DMS79 treated with DMSO at 0.1 percent for 48 hours (cell line): ENCODE measurements at places on chromosomes 2 and 18.

DNA sequence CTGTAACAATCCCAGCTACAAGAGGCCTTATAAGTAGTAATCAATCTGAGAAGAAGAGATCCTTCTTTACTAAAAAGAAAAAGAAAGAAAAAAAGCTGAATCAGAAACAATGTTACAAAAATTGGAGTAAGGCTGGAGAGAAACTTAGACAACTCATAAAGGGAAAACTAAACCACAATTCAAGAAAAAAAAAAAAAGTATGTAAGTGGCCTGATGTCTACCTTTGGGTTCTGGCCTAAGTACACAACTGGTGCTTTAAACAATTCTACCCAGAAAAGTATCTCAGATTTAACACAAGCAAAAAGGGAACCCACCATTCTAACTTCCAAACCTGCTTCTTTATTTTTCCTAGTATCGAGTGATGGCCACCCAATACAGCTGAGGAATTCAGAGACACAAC, 45.3 kb downstream of the ZNF521 start:
- no peak for DNase-seq

GRCh38 chr2:223586261-223586660, 15.9 kb downstream of the SCG2 start:
- DNase-seq = no peak

- no peak for DNase-seq
These were observed 21.2 kb upstream of the UGGT1 start for GRCh38 chr2:128069769-128070168.

GRCh38 chr2:175571078-175571653, 389.7 kb upstream of the ATP5MC3 start:
- DNase-seq = no peak

GRCh38 chr18:11860594-11861450, 9.6 kb downstream of the CHMP1B start:
- DNase-seq = no peak

- DNase-seq = no peak
These were observed 154.5 kb upstream of the NRP2 start for GRCh38 chr2:205527801-205528200.

DNA sequence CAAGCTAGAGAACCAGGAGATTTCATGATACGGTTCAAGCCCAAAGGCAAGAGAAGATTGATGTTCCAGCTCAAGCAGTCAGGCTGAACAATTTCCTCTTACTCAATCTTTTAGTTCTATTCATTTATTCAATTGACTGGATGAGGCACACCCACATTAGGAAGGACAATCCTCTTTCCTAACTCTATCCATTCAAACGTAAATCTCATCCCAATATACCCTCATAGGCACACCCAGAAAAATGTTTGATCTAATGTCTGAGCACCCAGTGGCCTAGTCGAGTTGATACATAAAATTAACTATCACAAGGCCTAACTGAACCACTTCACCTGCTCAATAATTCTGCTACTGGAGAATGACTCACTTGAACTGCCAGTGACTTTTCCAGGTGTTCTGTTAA, 180.7 kb downstream of the RAD51AP2 start:
- DNase-seq = no peak

DNA sequence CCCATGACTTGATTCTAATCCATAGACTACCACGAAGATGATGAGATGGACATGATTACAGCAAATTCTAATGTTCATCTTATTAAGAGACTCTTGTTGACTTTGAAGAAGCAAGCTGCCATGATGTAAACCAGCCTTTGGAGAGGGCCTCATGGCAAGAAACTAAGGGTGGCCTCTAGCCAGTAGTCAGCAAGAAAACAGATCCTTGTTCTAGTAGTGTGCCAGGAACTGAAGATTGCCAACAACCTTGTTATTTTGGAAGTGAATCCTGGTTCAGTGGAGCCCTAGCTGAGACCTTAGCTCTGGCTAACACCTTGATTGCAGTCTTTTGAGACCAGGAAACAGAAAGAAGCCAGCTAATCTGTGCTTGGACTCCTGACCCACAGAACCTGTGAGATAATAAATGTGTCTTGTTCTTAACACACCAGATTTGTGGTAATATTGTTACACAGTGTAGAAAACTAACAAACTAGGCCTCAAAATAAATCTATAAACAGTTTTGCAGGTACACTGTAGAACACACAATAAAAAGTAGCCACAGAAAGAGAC, 10.0 kb downstream of the PHOSPHO2 start:
- DNase-seq = no peak

- no peak for DNase-seq
These were observed 2.9 kb upstream of the MAB21L4 start for GRCh38 chr2:240898731-240899467.

DNA sequence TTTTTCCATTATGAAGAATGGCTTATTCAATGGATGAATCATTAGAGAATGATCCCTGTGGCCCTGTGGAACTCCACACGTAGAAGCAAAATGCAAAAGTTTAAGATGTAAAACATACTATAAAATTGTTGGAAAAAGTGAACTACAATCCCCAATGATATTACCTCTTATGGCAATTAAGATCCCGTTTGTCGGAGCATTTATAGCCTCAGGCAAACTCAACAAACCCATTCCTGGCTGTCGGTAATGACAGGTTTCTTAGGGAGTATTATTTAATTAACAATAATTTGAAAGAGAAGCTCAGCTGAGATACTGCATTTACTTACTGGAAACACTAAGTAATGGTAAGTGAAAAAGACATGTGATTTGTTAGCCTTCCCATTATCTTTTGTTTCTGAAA, 138.3 kb downstream of the CDH20 start:
- DNase-seq = no peak

- DNase-seq = no peak
These were observed 15.5 kb upstream of the DAPL1 start for GRCh38 chr2:158779621-158780020.

GRCh38 chr2:169738566-169739229, 5.1 kb downstream of the KLHL23 start:
- no peak for DNase-seq

GRCh38 chr2:239378021-239378917, 22.6 kb downstream of the HDAC4 start:
- DNase-seq = no peak

DNA sequence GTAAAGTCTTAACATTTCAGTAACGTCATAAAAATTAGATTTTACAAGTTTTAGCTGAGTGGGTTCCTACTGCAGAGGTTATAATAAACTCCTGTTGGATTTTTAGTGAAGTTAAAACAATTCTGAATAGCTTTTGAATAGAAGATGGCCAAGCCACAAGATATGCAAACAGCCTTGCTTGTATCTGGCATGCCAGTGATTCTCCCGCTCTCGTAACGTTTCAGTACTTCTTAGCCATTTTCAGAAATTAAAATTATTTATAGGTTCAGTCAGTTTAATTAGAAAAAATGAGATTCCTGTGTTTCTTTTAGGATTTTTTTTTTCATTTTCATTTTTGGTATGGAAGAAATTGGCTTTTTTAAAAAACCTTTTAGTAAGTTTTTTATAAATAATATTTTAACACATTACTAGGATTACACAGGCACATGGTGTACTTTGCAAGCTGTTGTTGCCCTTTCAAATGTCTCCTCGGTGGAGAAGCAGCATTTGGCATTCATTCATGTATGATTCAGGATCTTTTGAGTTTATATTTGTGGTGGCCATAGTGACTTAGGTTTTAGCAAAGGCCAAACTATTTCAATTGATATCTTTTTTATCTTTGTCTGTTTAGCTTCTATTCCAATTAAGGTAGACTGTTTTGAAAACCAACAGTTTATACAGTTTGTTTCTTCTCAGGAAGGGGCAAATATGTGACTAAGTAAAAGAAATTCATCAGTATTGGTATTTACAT, 30.6 kb upstream of the RND3 start:
- DNase-seq = no peak

- DNase-seq = no peak
These were observed 345.5 kb upstream of the DSEL start for GRCh38 chr18:67862069-67862468.

GRCh38 chr18:74533666-74534065, 634 bp upstream of the CNDP1 start:
- no peak for DNase-seq

- no peak for DNase-seq
These were observed 2.6 kb downstream of the CYB5A start for GRCh38 chr18:74289137-74289536.

GRCh38 chr2:38074058-38074763, 1.7 kb downstream of the CYP1B1 start:
- no peak for DNase-seq

GRCh38 chr2:169159686-169160085, 90.3 kb downstream of the DHRS9 start:
- DNase-seq = no peak

DNA sequence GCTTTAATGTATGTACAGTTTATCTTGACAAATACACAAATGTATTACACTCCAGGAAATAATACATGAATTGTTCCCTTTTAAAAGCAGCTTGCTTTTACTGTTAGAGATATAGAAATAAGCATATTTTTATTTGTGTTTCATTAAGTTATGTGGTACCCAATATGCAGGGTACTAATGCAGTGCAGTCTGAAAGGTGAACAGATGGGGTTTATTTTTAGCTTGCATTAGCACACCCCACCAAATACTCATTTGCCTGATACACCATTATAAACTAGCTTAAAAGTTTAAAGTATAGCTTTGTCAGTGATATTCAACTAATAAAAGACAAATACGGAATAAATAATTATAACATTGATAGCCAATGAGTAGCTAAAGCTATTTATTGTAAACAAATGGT, 394.7 kb upstream of the ZNF804A start:
- no peak for DNase-seq

DNA sequence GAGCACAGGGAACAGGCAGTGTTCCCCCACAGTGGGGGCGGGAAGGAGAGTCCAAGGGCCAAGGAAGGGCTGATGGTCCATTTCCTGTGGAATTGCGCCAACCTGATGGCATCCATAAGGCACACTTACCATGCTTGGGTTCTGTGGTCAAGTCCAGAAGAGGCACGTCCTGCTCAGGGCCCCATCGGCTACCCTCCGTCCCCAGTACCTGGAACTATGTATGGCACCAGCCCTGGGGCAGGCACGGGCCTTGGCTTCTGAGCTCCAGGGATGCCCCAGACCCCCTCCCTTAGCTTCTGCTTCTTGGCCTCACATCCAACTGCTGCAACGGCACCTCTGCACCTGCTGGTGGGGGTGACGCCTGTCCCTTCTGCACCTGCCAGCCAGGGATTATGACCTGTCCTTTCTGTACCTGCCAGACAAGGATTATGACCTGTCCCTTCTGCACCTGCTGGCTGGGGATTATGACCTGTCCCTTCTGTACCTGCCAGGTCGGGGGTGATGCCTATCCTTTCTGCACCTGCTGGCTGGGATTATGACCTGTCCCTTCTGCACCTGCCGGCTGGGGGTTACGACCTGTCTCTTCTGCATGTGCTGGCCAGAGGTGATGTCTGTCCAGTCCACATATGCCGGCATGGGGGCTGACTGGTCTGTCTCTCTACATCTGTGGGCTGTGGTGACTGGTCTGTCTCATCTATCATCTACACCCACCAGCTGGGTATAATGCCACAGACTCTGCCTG, 45.4 kb upstream of the SNTG2 start:
- DNase-seq = no peak

- no peak for DNase-seq
These were observed 3.1 kb upstream of the KYNU start for GRCh38 chr2:142874293-142874814.

- no peak for DNase-seq
These were observed 232.3 kb downstream of the KLHL29 start for GRCh38 chr2:23617167-23617810.

DNA sequence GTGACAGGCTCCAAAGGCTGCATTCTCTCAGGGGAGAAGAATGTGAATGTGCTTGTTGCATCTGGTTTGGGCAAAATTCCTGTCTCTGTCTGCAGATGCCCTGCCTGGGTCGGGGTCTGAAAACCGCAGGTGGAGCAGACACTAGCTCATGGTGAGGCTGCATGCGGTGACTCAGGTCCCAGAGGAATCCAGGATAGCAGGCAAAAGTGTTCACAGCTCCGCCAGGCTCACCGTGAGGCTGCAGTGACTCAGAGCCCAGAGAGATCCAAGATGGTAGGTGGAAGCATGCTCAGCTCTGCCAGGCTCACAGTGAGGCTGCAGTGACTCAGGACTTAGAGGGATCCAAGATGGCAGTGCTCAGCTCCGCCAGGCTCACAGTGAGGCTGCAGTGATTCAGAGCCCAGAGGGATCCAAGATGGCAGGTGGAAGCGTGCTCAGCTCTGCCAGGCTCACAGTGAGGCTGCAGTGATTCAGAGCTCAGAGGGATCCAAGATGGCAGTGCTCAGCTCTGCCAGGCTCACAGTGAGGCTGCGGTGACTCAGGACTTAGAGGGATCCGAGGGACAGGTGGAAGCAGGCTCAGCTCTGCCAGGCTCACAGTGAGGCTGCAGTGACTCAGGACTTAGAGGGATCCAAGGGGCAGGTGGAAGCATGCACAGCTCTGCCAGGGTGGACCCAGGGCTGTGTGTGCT, 200.5 kb downstream of the ACKR3 start:
- DNase-seq = no peak

GRCh38 chr2:230840301-230840700, 24.4 kb upstream of the ITM2C start:
- no peak for DNase-seq

DNA sequence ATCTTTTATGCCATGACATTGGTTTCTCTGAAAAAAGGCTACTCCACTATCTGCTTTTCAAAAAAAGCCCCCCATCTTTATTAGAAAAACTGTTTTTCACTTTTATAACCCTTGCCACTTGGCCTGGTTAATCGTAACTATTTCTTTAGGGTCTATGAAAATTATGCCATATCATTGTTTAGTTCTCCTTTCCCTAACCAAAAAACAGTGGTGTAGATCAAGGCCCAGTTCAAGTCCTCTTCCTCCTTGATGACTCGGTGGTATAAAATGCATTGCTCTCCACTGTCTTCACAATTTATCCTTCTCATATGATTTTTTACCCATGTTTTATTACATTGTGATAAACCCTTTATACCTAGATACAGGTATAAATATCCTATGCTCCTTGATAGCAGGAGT, 205.5 kb downstream of the ZNF521 start:
- DNase-seq = no peak

- DNase-seq = no peak
These were observed 101.8 kb upstream of the MYO3B start for GRCh38 chr2:170076189-170076588.

GRCh38 chr18:41936471-41937134, 18.4 kb upstream of the PIK3C3 start:
- no peak for DNase-seq

DNA sequence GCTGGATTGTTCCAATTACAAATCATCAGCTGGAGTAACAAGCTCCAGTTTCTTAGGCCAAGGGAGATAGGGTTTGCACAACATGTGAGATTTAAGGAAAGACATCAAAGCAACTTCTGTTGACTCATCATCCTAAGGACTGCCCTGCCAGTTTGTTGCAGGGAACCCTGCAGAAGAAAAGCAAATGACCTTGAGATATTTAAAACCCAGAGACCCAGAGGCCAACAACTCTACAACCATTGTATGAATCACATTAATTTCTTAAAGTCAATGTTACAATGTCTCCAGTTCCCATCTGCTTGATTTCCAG, 491.8 kb upstream of the ACVR2A start:
- DNase-seq = no peak

DNA sequence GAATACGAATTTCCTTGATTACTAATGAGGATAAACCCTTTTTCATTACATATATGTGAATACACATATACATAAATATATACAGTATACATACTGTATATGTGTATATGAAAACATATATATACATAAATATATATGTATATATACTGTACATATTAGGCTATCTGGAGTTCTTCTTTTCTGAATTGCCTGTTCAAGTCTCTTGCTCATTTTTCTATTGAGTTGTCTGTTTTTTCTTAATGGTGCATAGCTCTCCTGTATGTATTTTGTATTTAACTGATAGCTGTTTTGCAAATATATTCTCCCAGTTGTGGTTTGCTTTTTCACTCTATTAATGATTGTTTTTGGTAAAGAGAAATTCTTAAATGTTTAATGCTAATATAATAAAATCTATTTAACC, 8.9 kb upstream of the GCFC2 start:
- DNase-seq = no peak
